ENCODE measurements at places on chromosomes 6 and 20. TPM values are rescaled to one million over a fixed set of nuclear protein-coding genes. Genes with fewer than 3 reads are reported as not detected.

DNA sequence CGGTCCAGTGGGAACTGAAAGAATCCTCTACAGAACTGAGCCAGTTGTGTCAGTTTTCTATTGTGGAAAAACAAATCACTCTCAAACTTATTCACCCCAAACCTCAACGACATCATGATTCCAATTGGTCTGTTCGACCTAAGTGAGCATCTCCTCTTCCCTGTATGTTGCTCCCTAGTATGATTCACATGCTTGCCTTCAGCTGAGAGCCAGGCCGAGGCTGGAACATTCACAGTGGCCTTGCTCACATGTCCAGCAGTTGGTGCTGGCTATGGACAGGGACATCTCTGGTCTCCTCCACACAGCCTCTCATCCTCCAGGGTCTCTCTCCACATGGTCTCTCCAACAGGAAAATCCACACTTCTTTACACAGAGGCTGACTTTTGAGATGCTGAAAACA lies 28.3 kb upstream of the TMEM181 start:
- no peak overlapping the region for H3K4me3 ChIP-seq
- H3K27ac ChIP-seq = no peak overlapping the region
- H3K27me3 ChIP-seq = no peaks in the 10 kb centered on the region
- H3K36me3 ChIP-seq = no peaks in the 10 kb centered on the region
- DNase-seq = no peak
- no peaks in the 10 kb centered on the region for H3K4me1 ChIP-seq

DNA sequence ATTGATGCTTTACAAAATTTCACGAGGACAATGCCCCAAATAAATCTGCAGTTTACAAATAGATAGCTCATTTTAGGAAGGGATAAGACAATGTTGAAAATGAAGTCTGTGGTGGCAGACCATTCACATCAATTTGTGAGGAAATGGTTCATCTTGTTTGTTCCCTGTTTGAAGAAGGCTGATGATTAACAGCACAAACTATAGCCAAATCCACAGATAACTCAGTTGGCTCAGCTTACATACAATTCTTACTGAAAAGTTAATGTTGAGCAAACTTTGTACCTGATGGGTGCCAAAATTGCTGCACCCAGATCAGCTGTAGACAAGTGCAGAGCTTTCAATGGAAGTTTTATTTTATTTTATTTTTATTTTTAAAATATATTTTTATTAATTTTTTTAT lies 763.9 kb downstream of the DOK5 start:
- no peaks in the 10 kb centered on the region for H3K4me1 ChIP-seq
- no peaks in the 10 kb centered on the region for H3K36me3 ChIP-seq
- H3K27ac ChIP-seq = no peak overlapping the region
- no peak for DNase-seq

DNA sequence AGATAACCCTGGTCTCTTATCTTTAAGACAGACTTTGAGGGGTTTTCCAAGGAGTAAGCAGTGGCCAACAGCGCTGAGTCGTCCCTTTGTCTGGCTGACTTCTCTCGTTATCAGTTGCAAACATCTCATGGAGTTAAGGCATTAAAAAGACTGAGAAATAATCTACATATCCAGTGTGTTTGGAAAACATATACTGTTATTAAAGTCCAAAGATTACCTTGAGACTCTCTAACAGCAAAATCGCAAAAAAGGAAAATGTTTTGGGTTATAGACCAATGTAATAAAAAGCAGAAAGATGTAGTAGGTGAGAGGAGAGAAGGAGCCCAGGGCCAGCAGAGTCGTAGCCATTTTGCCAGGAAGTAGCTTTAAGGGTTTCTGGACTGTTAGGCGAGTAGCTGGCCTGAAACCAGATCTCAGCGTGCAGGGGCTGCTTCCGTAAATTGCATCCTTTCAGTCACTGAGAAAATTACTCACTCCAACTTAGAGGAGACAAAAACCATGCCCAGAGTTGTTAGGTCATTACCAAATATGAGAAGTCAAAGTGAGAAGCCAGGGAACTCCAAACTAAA lies 24.6 kb downstream of the MYLK4 start:
- no peaks in the 10 kb centered on the region for H3K4me1 ChIP-seq
- no peak overlapping the region for H3K27ac ChIP-seq
- no peak overlapping the region for H3K4me3 ChIP-seq
- H3K36me3 ChIP-seq = no peaks in the 10 kb centered on the region

Gene PRSS35
- not detected for total RNA-seq

DNA sequence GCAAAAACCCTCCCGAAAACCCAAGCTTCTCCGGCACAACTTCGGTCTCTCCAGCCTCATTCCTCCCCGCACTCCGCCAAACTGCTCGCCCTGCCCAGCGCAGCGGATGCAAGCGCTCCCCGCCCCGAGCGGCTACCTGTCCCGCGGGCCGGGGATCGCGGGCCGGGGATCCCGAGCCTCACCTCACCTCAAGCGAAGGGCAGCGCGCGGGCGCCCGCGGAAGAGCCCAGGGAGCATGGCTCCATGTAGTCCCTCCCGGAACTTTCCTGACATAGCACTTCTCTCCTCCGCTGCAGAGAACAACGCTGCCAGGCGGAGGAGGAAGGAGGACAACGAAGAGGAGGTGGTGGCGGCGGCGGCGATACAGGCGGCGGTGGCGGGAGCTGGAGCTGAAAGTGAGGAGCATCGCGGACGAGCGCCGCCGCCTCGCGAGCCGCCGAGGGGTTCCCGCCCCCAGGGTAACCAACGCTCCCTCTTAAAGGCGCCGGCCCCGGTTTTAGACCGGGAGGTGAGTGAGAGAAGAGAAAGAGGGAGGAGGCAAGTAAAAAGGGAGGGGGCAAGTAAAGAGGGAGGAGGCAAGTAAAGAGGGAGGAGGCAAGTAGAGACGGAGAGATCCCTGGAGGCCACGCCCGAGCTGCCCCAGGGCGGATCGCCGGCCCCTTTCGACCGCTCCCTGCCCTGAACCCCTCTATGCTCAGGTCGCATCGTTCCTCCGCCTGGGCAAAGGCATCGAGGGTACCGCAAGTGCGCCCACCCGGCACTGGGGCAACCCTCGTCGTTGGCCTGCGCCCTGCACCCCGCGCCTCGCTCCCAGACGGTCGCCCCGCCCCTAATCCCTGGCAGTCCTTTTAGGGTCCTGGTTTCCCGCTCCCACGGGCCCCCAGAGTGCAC lies at the start of gene GPR63:
Gene GPR63, minus strand, starts transcription at position 397 of the 891 bp plus-strand sequence. CDS start 37,746 bp downstream, outside the sequence.
- H3K27ac ChIP-seq = no peak within 1 kb of the TSS
- H3K27me3 ChIP-seq = no peaks in the 10 kb centered on the region
- DNase-seq = peak; percentile 52
- H3K36me3 ChIP-seq = no peaks in the 10 kb centered on the region
- no peaks in the 10 kb centered on the region for H3K4me1 ChIP-seq

- no peak for DNase-seq
- no peak overlapping the region for H3K4me3 ChIP-seq
- H3K36me3 ChIP-seq = no peaks in the 10 kb centered on the region
- H3K27me3 ChIP-seq = no peaks in the 10 kb centered on the region
- H3K27ac ChIP-seq = no peak overlapping the region
Measured at GRCh38 chr6:69427882-69428281, 368.9 kb downstream of the LMBRD1 start.

- no peaks in the 10 kb centered on the region for H3K36me3 ChIP-seq
- H3K27me3 ChIP-seq = no peaks in the 10 kb centered on the region
- H3K4me3 ChIP-seq = no peak overlapping the region
- DNase-seq = no peak
Measured at GRCh38 chr6:36700831-36701230, 3.2 kb downstream of the RAB44 start.
